ENCODE measurements at places on chromosomes 3 and 15. TPM values are rescaled to one million over a fixed set of nuclear protein-coding genes. Genes with fewer than 3 reads are reported as not detected.

DNA sequence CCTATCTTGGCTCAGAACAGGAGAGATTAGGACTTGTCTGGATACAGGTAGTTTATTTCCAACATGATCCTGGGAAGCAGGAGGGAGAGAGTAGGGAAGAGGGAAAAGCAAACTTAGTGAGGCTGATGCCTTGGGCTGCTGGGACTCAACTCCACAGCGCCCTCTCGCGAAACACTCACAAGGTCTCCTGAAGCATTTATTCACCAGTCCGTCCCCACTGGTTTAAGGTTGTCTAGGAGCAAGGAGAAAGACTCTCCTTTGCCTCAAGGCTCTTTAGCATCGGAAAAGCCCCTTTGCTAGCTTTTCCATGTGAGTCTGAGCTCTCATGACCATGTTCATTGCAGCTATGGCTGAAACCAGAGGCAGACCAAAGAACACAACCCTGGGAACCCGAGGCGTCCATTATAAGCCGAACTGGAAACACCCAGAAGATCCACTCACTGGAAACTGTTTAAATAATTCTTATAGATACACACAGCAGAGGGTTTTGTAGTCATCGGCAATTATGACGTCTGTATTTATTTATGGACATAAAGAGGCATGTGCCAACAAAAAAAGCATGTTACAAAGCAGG, 244.5 kb downstream of the CD47 start:
- peak; percentile 81 for DNase-seq

Gene CPNE9
- not detected for total RNA-seq

DNA sequence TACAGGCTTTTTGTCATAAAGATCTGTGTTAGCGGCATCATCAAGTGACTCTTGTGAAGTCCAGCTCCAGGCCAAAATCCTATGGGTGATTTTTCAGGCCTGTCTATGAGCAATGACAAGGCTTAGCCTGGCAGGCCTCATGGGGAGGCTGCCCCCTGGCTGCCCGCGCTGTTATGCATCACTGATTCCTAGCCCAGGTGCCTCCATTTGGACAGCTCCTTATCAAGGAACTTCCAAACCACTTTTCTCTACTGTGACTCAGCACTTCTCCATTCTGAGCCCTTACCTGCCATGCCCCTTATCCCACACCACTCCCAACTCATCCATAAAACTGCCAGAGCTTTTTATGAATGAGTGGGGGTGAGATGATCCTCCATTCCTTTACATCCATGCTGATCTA, 91.5 kb upstream of the C3orf80 start:
- peak; percentile 27 for DNase-seq

GRCh38 chr3:141699897-141700296, 38.2 kb upstream of the RNF7 start:
- no peak for DNase-seq

Gene MEIS2
- 326 TPM for total RNA-seq

DNA sequence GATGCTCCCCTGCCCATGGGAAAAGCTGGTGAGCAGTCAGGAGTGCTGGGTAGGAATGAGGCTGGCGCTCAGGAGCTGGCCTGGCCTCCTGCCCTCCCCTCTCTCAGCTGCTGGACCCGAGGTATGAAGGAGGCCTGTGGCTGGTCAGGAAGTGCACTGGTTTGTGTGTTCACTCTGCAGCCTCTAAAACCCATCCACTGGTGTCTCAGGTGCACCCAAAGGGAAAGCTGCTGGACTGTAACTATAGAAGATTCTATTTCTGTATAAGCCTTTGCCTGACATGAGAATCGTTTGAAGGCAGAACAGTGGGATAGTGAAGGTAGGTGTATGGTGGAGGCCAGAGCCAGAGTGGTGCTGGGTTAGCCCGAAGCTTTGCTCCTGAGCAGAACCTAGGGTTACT, 5.7 kb upstream of the CPNE9 start:
- no peak for DNase-seq

- no peak for DNase-seq
Measured at GRCh38 chr15:94234300-94234699, 2.9 kb downstream of the MCTP2 start.

DNA sequence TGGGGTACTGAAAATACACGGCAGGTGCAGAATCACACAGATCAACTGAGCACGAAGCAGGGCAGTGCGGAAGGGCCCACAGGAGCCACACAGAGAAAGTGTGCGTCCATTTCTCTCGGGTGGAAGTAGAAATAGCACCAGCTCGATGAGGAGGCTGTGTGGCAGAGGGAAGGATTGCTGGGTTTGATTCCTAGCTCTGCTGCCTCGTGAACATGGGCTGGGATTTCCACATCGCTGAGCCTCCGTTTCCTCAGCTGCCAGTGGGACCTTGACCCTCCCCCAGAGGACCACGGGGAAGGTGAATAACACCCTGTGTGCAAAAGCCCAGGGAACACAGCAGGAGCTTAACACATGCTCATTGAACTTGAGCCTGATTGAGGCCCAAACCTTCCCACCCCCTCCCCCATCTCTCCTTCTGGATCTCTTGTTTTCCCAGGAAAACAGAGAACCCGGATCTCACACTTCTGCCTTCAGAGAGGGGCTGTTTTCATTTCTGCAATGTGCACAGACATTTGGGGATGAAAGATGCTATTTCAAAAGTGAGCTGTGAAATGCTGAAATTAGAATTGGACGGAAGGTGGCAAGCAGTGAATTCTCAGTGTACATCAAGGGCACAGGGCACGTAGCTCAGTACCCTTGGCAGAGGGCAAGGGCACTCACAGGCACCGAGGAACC, 38.4 kb downstream of the ABTB1 start:
- DNase-seq: no peak

DNA sequence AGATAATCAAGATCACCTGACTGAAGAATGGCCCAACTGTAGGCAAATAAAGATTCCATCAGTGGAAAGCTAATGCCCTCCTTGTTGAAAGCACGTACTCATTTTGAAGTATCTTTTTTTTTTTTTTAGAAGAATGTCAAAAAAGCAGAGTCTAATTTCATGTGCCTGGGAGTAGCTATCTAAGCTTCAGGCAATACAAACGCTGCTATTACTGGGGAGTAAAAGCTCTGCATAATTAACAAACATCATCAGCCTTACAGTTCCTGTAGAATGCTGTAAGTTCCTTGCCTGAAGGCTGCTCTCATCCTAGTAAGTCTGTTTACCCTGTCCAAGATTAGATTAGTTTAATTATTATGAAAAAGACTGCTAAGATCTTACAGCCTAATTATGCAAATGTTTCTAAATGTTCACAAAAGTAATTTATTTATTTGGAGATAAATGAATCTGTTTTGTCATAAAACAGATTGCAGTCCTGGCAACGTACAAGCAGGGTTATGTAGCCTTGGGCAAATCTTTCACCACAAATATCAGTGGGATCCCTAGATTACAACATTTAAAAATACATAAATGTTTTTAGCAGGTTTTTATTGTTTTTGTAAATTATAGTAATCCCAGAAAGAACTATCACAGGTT, 451.3 kb upstream of the AGTR1 start:
- DNase-seq: no peak

DNA sequence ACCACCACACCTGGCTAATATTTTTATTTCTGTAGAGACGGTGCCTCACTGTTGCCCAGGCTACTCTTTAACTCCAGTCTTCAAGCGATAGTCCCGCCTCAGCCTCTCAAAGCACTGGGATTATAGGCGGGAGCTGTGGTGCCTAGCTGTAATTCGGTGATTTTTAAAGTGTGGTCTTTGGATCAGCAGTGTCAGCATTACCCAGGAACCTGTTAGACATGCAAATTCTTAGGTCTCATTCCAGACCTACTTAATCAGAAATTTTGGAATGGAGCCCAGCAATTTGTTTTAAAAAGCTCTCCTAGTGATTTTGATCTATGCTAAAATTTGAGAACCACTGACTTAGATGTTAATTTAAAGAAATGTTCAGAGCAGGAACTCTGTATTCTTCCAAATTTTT, 51.9 kb downstream of the GOLM2 start:
- no peak for DNase-seq

DNA sequence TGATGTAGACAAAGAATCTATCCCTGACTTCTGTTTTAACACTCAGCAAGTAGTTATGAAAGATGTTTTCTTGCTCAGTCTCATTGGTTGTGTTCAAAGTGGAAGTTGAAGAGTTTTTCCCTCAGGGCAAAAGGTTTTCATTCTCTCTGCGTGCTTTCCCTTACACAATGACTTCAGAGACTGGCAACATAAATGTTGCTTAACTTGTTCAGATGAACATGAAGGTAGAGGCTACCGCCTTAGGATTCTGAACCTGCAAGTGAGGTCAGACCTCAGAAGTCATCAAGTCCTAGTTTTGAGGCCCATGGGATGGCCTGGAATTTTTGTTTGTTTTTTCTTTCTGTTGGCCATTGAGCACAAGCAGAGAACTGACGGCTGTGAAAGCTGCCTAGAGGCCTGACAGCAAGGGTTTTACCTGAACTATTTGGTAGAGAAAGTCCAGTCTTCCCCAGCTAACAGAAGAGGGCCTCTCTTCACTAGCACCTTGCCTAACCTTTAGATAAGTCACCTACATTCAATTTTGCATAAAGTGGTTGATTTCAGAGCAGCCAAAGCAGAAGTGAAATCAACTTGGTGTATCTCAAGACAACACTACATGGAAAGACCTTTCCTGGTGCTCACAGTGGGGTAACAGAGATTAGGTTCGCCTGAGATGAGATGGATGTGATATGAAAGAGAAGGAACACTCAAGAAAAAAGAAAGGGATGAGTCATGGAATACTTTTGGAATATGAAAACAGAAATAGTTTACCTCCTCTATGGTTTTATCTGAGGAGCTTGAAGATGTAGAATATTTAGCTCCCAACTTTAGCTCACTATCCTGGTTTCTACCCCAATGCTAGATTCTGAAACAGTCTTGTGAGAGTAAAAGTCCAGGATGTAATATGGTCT, 53.6 kb upstream of the AP4E1 start:
- no peak for DNase-seq

DNA sequence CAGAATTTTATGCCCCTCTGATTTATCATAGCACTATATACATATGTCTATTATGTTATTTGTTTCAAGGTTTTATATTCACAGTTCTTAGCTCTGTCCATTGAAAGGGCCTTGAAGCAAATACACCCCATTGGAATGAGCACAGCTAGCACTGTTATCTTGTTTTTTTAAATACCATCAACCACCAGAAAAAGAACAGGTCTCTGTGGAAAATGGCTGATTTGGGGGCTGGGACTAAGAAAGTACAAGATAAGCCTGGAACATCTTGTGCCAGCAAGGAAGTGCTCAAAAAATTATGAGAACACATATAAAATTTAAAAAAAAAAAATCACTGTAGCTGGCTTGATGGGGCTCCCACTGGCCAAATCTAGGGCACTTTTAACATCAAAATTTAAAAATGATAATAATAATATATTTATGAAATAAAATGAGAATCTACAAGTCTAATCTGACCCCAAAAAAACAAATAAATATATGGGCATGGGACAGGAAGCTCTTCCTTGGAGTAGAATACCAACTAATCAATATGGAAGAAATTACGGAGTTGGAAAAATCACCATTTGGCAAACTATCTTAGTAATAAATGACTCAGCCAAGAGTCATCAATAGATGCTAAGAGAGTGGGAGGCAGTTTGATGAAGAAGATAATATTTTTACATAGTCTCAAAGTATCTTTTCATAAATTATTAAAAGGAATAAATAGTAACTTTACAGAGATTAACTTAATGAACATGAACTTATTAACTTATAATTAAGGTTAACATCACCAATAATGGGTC, 20.5 kb downstream of the IFT80 start:
- no peak for DNase-seq

Gene SLC35G2
- 0.27 TPM for total RNA-seq

DNA sequence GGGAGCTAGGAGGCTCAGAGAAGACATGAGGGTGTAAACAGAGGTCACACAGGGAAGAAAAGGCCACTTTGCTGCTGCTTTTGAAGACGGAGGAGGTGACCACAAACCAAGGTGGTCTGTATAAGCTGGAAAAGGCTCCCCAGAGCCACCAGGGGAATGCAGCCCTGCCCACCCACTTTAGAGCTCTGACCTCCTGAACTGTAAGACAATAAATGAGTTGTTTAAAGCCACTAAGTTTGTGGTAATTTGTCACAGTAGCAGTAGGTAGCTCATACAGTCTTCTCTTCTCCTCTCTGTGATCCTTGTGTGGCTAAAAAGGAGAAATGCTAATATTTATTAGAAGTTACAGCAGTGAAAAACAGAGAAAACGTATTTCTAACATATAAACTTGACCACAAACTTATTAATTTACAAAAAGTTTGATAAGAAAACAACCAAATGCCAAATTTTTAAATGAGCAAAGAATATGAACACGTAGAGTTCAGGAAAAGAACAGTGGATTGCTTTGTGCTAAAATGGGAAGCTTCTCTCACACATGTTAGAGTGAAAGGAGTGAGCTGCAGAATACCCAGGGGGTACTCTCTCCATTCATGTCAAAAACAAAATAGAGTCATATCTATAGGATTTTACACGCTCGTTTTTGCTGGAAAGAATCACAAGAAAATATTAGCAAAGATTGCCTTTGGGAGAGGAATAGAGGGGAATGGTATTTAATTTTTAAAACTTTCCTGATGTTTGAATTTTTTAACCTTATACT, 71.0 kb downstream of the NOX5 start:
- no peak for DNase-seq

DNA sequence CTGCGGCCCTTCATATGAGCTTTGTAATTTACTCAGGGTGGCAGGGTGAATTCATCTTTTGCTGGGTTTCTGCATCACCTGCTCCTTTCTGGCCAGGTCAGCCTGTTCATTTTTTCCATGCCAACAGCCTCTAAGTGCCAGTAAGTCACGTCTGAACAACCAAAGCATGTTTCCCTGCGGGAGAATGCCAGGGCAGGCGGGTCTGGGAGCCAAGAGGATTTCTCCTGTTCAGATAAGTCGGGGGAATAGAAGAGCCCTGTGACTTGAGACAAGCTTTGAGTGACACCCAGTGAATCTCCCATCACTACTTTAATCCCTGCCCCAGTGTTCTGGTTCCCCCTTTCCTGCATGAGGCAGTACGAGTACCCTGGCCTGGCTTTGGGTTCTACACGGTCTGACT, 153.1 kb downstream of the PGPEP1L start:
- no peak for DNase-seq

DNA sequence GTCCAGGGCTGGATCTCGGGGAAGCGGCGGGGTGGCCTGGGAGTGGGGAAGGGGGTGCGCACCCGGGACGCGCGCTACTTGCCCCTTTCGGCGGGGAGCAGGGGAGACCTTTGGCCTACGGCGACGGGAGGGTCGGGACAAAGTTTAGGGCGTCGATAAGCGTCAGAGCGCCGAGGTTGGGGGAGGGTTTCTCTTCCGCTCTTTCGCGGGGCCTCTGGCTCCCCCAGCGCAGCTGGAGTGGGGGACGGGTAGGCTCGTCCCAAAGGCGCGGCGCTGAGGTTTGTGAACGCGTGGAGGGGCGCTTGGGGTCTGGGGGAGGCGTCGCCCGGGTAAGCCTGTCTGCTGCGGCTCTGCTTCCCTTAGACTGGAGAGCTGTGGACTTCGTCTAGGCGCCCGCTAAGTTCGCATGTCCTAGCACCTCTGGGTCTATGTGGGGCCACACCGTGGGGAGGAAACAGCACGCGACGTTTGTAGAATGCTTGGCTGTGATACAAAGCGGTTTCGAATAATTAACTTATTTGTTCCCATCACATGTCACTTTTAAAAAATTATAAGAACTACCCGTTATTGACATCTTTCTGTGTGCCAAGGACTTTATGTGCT, 527 bp downstream of the B2M start:
- peak; percentile 44 for DNase-seq

Gene B3GALNT1
- total RNA-seq: 10.8 TPM

Measured in cardiac muscle cell (in vitro differentiated cells and primary cell).